Right renal pelvis (tissue), 4 donors: ENCODE measurements at places on chromosomes 3 and 15.

- no peak for DNase-seq
Observed at GRCh38 chr3:102090721-102091045, 241.4 kb downstream of the NFKBIZ start.

DNA sequence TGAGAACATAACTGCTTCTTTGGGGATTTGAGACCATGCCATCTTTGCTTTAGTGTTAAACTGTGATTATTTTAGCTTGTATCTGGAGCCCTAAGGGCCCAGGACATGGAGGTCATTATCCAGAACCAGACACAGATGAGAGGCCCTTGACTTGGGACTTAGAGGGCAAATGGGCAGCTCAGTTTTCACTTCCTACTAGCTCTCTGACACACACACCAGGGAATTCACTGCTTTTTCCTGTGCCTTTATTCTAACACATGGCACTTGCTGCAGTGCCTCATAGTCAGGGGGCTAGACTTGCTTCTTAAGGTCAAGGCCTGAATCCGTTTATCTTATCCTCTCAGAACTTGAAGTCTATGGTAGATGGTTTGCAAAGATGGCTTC, 33.3 kb downstream of the AMOTL2 start:
- DNase-seq: no peak

DNA sequence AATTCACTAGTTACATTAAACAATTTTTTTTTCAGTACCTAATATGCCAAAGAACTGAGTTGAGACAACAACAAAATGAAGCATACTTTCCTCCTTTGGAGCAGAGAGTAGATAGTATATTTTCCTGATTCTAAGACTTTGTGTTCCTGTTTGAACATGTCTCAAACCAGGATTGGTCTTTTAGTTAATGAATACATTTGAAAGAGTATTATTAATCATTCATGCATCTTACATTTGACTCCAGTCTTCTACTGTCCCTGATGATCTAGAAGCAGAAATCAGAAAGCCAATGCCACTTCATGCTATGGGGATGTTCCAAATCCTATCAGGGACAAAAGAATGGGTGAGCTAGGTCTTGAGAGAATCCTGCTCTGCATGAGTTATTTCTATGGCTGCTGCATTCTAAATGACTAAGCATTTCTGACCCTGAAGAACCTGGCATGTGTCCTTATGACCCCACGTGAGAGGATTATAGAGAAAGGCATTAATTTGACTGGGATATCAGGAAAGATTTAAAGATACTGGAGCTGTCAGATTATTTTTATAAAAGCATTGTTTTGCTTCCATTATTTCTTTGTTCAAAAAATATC, 32.9 kb upstream of the MBNL1 start:
- DNase-seq: no peak

DNA sequence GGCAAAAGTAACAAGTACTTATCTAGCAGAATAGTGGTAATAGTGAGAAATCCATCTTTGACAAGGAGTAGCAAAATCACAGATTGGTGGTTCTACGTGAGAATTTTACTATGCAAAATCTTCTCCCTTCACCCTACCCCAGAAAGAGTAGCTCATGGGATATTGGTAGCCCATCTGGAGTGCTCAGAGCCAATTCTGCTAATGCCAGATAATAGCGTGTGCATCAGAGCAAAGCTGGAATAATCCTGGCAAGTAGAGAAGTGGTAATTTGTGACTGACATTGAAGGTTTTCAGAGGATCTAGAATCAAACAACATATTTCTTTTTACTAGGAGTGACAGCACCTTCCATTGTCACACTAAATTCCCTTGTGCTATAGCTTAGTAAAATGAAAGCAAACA, 192.9 kb downstream of the ZBBX start:
- DNase-seq: no peak

- DNase-seq: no peak
Observed at GRCh38 chr15:63575312-63575711, 21.9 kb upstream of the FBXL22 start.

DNA sequence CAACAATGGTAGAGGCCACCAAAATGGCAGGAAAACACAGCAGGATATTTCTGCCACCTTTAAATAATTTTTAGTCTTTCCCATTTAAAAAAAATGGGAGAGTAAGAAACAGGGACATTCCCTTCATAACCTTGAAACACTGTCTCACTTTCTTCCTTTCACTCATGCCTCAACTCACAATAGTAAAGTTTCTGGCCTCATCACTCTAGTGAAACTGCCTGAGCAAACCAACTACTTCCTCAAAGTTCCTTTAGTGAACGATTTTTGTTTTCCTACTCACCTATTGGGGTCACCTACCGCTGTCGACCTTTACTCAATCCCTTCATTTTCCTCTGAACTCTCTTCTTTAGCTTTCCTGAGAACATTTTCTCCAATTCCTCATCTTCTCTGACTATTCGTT, 33.0 kb downstream of the SHC4 start:
- no peak for DNase-seq

- no peak for DNase-seq
Observed at GRCh38 chr3:142844339-142844977, 44.4 kb downstream of the PCOLCE2 start.

GRCh38 chr3:51794206-51794605, 15.2 kb upstream of the IQCF6 start:
- no peak for DNase-seq

GRCh38 chr3:65004306-65004705, 316.5 kb upstream of the ADAMTS9 start:
- DNase-seq: no peak

GRCh38 chr3:25885544-25885943, 95.7 kb downstream of the OXSM start:
- no peak for DNase-seq

- DNase-seq: no peak
Observed at GRCh38 chr3:133047980-133048379, 9.8 kb downstream of the TMEM108 start.

DNA sequence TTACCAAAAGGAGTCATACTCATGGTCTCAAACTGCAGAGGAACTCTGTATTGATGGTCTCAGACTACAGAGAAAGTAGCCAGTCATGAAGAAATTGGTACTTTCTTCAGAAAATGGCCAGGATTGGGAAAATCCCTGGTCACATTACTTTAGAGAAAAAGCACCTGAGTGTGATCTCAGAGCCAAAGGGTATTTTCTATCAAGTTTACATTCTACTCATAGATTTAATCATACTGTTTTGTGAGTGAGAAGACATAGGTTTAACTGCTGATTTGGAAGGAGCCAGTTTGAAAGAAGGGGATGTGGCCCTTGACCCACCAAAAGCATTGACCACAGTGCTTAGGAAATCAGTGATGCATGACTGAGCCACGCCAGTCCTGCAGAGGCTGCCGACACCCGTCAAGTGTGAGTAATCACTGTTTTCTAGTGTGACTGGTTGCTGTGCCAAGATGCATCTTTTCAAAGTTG, 203.6 kb downstream of the AKAP13 start:
- DNase-seq: no peak

DNA sequence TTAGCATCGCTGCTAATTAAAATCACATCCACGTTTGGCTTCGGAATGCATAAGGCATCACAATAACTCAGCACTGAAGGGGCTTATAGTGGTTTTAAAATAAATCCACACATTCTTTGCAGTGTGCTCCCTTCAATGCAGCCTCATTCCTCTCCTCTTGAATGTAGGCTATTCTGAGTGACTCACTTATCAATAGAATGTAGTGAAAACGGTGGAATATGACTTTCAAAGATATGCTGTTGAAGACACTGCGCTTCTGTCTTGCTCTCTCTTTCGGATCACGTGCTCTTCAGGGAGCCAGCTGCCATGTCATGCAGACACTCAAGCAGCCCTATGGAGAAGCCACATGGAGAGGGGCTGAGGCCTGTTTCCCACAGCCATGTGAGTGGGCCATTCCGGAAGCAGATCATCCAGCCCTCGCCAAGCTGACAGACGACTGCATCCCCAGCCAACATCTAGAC, 87.4 kb downstream of the CRYGS start:
- DNase-seq: no peak

- DNase-seq: no peak
Observed at GRCh38 chr15:41122849-41123248, 6.8 kb upstream of the INO80 start.

DNA sequence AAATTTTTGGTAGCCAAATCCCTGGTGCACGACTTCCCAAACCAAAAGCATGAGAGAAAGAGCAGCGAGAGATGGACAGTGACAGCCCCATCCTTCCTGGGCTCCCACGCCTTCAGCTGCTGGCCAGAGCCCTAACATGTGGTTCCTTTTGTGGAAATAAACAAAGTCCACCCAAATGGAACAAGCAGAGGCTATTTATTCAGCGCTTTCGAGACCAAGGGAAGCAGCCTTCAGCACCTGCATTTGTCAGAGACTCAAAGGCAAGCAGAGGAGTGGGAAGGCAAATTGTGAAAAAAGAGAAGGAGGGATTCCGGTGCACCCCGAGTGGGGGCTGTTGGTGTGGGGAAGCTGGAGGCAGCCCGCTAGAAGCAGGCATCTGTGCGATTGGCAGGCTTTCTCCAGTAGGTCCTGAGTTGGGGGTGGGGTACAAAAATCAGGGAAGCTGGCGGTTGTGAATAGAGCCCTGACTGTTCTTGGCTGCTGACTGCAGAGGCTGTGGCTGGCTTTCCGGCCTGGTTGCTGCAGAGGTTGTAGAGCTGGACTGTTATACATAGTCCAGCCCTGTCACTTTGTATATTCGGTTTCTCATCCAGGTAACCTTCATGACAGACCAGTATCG, 427.2 kb downstream of the OCA2 start:
- no peak for DNase-seq
